Midbrain (tissue), 1 donor: ENCODE measurements at places on chromosomes 2 and 18.
A peak's percentile ranks its signal among the peaks of the same experiment; 100 is the strongest.

GRCh38 chr18:79583984-79584401 is 95.6 kb upstream of the CTDP1 start:
- no peak for DNase-seq

- no peak for DNase-seq
These were observed 130.6 kb downstream of the RAD51AP2 start for GRCh38 chr2:17387591-17387990.

DNA sequence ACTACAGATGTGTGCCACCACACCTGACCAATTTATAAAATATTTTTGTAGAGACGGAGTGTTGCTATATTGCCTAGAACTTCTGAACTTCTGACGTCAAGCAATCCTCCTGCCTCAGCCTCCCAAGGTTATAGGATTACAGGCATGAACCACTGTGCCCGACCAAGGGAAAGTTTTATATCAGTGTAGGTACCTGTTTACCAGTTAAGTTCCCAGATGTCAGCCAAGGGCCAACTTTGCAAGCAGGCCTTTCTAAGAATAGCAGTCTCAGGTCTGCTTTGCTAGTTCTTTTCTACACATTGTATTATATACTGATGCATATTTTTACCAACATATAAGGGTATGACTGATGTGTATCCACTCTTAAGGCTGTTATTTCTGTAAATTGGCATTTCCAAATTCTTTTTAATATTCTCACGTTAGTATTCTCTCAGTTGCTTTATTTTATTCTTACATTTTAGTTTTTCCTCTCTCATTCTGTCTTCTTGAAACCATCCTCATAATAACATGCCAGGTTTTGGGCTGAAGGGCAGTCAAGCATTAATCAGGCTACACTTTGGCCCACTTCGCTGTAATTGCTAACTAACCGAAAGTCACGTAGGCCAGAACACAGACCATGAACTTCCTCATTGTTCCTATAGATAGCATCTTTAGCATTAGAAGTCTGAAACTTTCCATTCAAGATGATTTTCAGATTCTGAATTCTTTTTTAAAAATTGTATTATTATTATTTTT is 25.0 kb upstream of the CXXC1 start:
- DNase-seq: no peak

GRCh38 chr2:112836695-112837117 is at the start of gene IL1B:
IL1B (minus strand) TSS chr2:112836779; CDS start chr2:112836229, 550 bp downstream.
- DNase-seq: no peak

DNA sequence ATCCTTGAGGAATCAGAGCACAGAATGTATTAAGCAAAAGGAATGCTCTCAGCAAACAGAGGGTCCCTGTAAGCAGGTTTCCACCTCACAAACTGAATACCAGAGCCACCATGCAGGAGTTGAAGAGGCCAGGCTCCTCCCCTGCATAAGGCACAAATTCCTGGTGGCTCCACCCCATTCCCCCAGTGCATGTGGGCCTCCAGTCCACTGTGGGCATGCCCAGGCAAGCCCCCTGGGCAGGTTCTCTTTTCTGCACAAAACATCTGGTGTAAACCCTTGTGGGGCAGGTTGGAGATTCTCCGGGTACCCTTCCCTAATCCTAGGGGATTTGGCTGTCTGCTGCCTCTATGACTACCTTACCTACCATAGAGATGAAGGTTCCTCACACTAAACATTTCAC is 166.5 kb downstream of the PTPRM start:
- no peak for DNase-seq

DNA sequence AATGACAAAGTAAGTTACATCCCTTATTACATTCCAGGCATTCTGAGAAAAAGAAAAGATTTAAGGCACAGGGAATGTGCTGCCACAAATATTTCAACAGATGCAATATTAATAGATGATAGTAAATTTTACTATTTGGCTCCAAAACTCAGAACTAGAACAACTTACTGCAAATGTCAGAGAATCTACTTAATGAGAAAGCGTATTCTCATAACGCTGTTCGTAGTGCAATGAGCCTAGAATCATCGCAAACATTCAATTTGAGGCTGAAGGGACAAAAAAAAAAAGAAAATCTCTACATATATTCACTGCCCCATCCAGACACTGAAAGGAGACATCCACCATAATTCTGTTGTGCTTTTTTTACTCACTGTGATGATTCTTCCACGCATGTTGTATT is 272.1 kb upstream of the DOK6 start:
- DNase-seq: no peak

GRCh38 chr2:74002505-74003421 is 18.1 kb downstream of the TET3 start:
- peak; percentile 93 for DNase-seq

DNA sequence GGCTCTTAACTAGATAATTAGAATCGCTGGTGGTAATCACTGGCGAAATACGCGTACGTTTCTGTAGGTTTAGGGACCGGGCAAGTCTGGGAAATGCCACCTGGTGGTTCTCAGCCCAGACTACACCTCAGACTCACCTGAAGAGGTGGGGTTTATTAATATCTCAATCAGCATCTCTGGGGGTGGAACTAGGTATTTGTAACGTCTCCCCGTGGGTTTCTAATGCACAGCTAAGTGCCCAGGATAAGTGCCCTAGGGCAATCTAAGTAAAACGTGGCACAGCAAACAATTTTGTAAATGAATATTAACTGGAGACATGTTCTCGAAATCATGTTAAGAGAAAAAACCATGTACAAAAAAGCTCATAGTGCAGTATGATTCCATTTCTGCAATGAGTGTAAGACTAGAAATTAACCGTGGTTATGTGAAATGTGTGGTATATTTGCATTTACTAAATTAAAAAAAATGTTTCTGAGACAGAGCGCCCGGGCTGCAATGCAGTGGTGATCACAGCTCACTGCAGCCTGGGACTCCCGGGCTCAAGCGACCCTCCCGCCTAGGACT is 760 bp upstream of the CNOT11 start:
- no peak for DNase-seq

DNA sequence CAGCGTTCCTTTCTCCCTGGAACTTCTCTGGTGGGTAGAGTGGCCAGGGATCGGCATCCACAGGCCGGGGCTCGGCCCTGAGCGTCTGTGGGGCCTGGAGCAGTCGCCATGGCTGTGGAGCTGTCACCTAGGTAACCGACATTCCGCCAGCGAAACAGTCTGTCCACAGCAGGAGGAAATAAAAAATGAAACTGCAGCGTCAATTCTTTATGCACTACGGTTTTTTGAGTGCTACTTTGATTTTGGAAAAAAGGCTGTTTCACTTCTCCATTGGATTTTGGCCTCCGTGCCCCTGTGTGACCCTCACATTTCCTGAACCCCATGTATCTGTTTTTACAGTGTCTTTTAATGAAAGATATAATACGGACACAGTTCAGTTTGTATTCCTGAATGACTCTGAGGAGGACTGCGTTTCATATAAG is 163.4 kb downstream of the LDLRAD4 start:
- DNase-seq: peak; percentile 75

DNA sequence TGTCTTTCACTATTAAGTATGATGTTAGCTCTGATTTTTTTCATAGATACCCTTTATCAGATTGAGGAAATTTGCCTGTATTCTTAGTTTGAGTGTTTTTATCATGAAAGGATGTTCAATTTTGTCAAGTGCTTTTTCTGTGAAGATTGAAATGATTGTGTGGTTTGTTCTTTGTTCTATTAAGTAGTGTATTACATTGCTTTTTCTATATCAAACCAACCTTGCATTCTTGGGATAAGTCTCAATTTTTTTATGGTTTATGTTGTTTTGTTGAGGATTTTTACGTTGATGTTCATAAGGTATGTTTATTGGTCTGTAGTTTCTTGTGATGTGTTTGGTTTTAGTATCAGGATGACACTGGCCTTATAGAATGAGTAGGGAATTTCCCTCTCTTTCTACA is 19.1 kb downstream of the PDK1 start:
- DNase-seq: no peak

GRCh38 chr18:35117951-35118411 is 76.8 kb downstream of the MAPRE2 start:
- peak; percentile 47 for DNase-seq

- DNase-seq: no peak
These were observed 7.7 kb downstream of the MAPRE3 start for GRCh38 chr2:26978061-26978596.

GRCh38 chr2:80092474-80092873 is 212.1 kb downstream of the LRRTM1 start:
- DNase-seq: no peak

DNA sequence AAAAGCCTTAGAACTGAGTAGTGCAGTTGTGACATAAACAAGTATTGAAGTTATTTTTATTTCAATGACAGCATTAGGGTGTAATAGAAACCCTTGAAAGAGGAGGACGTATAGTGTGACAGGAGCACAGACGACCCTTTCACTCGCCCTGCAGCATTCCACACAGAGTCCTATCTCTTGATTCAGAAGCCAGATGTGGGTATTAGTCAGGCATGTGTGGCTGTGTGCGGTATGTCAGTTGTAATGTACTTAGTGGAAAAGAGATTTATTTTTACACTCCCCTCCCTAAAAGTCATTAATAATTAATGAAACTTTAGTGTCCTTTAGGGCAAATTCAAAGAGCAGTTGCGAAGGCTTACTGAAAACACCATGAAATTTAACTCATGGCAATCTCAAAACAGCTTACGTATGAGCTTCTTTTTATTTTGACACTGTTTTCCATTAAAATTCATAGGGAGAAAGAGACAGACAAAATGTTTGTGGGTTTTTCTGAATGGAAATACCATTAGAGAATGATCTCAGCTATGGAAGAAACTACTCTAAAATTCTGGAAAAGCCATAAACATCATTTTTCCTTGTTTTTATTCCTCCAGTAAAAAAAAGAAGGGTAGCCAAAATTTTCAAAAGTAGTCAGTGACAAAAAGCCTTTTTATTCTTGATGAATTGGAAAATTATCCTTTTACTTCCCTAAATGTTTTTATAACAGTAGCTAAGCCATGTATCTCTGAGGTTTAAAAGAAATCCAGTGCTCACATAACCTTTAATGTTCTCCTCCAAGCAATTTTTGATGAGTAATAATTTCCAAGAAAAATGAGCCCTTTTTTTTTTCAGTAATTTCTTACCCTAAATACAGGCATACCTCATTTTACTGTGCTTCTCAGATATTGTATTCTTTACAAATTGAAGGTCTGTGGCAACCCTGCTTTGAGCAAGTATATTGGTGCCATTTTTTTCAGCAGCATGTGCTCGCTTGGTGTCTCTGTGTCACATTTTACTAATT is 84.0 kb upstream of the DSEL start:
- no peak for DNase-seq

DNA sequence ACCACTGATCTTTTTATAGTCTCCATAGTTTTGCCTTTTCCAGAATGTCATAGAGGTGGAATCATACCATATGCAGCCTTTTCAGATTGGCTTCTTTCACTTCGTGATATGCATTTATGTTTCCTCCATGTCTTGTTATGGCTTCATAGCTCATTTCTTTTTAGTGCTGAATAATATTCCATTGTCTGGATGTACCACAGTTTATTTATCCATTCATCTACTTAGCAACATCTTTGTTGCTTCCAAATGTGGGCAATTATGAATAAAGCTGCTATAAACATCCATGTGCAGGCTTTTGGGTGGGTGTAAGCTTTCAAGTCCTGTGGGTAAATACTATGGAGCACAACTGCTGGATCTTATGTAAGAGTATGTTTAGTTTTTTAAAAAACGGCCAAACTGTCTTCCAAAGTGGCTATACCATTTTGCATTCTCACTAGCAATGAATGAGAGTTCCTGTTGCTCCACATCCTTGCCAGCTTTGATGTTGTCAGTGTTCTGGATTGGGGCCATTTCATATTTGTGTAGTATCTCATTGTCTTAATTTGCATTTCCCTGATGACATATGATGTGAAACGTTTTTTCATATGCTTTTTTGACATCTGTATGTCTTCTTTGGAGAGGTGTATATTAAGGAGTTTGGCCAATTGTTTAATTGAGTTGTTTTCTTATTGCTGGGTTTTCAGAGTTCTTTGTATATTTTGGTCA is 20.6 kb downstream of the STPG4 start:
- DNase-seq: no peak

DNA sequence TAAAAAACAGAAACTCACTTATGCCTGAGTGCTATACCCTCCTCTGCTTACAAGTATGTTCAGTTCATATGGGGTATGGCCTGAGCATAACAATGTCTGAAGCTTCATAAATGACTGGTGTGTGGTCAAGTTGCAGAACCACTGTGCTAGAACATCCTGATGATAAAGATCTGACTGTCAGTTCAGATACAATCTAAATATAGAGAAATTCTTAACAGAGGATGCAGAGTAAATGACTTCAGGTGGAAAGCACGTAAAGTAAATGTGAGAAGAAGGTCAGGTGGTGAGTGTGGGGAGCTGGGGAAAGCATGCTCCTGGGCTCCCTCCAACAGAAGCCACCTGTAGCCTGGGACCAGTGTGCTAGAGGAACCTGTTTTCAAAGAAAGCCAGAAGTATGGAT is 926.2 kb downstream of the TSN start:
- DNase-seq: no peak

GRCh38 chr18:8695932-8696517 is 9.3 kb upstream of the MTCL1 start:
- no peak for DNase-seq

DNA sequence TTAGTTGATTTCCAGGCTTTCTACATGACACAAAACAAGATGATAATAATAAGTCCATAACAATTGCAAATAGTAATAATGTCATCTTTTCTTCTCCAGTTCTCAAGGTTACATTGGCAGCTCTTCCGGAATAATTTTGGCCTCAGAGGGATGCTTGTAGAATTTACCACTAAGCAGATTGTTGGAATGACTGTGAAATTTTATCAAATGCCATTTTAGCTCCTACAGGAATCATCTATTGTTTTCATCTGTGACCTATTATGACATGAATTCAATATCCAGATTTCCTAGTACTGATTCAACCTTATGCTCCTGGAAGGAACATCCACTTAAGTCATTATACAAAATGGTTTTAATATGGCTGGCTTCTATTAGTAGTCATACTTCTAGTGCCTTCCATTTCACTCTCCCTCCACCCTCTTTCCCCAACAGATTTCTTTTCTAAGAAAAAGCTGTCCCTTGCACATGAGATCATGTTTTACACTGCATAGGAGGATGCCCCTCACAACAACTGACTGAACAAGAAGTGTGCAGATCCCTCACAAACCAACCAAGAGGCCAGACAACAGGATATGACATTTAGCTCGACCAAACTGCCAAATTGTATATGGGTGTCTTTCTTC is 200.0 kb downstream of the DNER start:
- no peak for DNase-seq

DNA sequence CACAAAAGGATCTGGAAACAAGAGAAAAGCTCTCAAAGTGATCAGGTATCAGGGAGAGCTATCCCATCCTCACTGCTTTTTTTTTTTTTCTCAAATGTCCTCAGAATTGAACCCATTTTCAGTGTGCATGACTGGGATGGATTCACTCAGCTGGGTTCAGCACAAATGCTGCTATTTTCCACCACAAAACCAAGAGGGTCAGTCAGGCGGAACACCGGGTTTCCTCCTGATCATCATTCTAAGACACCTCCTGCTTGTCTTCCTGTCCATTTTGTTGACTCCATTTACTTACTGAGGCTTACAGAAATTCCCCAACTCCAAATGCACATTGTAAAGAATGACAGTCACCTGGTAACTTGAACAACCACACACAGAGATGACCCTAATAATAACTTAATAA is 39.9 kb downstream of the CYRIA start:
- no peak for DNase-seq

- no peak for DNase-seq
These were observed 280.6 kb downstream of the MYT1L start for GRCh38 chr2:2050446-2050845.
